Smooth muscle cell of the coronary artery (primary cell): ENCODE measurements at places on chromosomes 1 and 21. TPM values are rescaled to one million over a fixed set of nuclear protein-coding genes. Genes with fewer than 3 reads are reported as not detected.

The ELF3 gene
- 0.45 TPM in 1 of 2 replicates, not detected in the other for total RNA-seq

The SH2D5 gene
- 1.5 and 2.4 TPM in 2 replicates for total RNA-seq

The MAB21L3 gene
- total RNA-seq = 0.12 TPM in 1 of 2 replicates, not detected in the other

The PLEKHG5 gene
- total RNA-seq = 7.0 and 36.6 TPM in 2 replicates

The URB1 gene
- total RNA-seq = 11.2 and 12.5 TPM in 2 replicates

The BCAN gene
- 0.08 TPM in 1 of 2 replicates, not detected in the other for total RNA-seq

The GUCA2B gene
- not detected in 2 replicates for total RNA-seq

The ITSN1 gene
- total RNA-seq = 55.8 and 66.4 TPM in 2 replicates

The PLEKHN1 gene
- total RNA-seq = under 0.01 and 0.60 TPM in 2 replicates

The ACOT11 gene
- 2.5 and 4.1 TPM in 2 replicates for total RNA-seq

The METTL25B gene
- total RNA-seq = 5.7 and 8.7 TPM in 2 replicates
